ENCODE measurements at places on chromosomes 2 and 18.

DNA sequence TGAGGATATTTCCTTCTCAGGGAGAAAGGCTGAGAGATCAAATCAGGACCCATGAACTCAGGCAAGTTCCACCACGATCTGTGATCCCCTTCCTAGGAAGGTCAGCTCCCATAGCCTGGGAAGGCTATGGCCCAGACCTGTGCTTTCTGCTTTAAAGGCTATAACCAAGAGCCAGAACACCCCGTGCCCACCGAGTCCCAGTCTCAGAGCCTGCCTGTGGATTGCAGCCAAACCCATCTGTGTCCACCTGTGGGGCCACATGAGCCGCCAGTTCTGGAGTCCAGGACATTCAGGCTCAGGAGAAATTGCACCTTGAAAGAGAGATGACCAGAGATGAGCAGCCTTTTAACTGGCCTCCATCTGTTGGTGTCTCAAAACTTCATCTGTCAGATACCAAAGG, 46.9 kb downstream of the MAL start:
- DNase-seq: no peak

GRCh38 chr18:11866329-11866728, 15.1 kb downstream of the CHMP1B start:
- DNase-seq: no peak

- no peak for DNase-seq
These were observed 144.3 kb upstream of the BOD1L2 start for GRCh38 chr18:57002627-57003026.

- no peak for DNase-seq
These were observed 100.7 kb upstream of the MCFD2 start for GRCh38 chr2:47016172-47016913.

GRCh38 chr2:84906108-84906899, 848 bp downstream of the TMSB10 start:
- DNase-seq: peak; percentile 60

GRCh38 chr18:7617738-7618422, 50.8 kb downstream of the PTPRM start:
- no peak for DNase-seq

DNA sequence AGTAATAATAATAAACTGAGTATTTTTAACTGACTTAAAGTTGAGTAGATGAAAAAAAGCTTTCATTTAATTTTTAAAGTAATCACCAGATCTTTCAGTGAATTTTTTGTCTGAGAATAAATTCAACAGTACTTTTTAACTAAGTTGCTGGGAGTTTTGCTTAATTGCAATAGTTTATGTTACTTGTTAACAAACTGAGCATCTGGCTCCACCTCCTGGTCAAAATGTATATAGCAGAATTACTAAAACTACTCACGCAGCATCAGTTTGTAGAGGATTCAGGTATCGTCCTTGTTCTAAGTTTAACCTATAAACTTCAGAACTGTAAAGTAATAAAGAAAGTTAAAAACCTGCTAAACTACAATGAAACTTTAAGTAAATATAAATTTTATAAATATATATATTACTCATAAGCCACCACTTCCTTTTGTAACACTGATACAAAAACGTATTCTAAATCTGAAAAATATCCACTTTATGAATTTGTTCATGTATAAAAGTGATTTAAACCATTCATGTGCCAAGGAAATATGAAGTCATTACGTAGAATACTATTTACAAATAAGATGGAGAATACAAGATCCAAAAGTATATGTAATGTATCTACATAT, 21.3 kb downstream of the NOL10 start:
- DNase-seq: no peak

DNA sequence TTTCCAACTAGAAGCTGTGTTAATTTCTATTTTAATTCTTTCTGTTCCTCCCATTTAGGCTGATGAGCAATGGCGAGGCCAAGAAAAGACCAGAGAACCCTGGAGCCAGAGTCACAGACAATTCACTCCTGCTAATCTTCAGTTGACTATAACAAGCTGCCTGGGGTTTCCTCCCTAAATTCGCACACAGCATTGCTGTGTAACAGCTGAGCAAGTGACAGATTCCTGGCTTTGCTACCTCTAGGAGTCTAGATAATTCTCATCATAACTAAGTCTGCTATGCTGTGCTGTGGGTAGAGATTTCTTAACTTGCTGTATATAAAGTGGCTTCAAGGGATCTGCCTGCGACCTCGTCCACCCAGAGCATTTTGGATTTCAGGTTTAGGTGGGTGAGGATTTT, 131.3 kb upstream of the REV1 start:
- DNase-seq: no peak

- DNase-seq: no peak
These were observed 44.2 kb upstream of the DSC1 start for GRCh38 chr18:31206787-31207381.

GRCh38 chr2:25532521-25532920, 140.9 kb downstream of the DTNB start:
- DNase-seq: no peak

All from stimulated activated CD8-positive, alpha-beta memory T cell treated with anti-CD3 and anti-CD28 coated beads, Interleukin-2, amount 100 ng/mL, for 48 hours (primary cell).